ENCODE measurements at places on chromosomes 7 and 10.
A peak's percentile ranks its signal among the peaks of the same experiment; 100 is the strongest.

GRCh38 chr7:156475179-156475578 lies 165.4 kb upstream of the RNF32 start:
- no peak for DNase-seq

- no peak for DNase-seq
These were observed 21.7 kb upstream of the MNX1 start for GRCh38 chr7:157032128-157032527.

- peak; percentile 41 for DNase-seq
These were observed 43.9 kb upstream of the SRGN start for GRCh38 chr10:69043931-69044531.

- DNase-seq: no peak
These were observed 14.1 kb downstream of the AKR1E2 start for GRCh38 chr10:4840151-4840550.

GRCh38 chr7:43954524-43955228 lies 28.4 kb downstream of the UBE2D4 start:
- peak; percentile 43 for DNase-seq

- no peak for DNase-seq
These were observed 28.1 kb downstream of the INPP5A start for GRCh38 chr10:132565516-132566209.
